Stimulated activated CD4-positive, alpha-beta T cell treated with anti-CD3 and anti-CD28 coated beads, Interleukin-1b, Interleukin-23, amount 100 ng/mL, for 48 hours (primary cell): ENCODE measurements at places on chromosomes 11 and 22.
A peak's percentile ranks its signal among the peaks of the same experiment; 100 is the strongest.

DNA sequence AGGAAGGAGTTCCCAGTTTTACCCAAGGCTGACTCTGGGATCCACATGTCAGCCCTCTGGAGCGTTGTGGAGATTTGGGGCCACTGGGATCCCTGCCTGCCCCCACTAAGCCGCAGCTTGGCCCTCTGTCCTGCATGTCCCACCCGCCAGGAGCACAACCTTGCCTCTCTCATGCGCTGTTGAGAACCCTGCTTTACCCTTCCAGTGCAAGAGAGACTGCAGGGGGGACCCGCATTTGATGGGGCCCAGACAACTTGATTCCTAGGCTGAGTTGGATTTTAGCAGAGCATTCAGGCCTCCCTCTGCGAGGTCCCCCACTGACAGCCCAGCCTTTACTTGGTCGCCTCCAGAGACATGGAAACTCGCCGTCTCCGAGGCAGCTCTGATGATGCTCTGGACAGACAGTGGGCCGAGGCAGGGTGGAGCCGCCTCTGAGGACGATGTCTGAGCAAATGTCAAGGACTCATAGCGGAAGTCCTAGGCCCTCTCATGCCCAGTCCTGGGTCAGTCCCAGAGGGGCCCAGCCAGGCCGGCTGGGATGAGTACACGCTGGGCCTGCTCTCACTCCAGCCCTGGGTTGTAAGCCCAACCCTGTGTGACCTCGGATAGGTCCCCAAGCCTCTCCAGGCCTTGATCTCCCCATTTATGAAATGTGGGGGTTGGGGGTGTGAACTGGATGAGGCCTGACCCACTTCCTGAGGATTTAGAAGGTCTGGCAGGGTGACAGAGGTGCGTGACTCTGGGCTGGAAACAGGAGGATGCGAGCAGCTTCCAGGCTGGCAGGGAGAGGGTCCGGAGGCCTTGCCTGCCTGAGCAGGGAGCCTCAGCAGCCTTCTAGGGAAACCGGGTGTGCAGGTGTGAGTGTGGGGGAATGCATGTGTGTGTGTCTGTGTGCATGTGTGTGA lies 630 bp downstream of the CD5 start:
- no peak for DNase-seq

DNA sequence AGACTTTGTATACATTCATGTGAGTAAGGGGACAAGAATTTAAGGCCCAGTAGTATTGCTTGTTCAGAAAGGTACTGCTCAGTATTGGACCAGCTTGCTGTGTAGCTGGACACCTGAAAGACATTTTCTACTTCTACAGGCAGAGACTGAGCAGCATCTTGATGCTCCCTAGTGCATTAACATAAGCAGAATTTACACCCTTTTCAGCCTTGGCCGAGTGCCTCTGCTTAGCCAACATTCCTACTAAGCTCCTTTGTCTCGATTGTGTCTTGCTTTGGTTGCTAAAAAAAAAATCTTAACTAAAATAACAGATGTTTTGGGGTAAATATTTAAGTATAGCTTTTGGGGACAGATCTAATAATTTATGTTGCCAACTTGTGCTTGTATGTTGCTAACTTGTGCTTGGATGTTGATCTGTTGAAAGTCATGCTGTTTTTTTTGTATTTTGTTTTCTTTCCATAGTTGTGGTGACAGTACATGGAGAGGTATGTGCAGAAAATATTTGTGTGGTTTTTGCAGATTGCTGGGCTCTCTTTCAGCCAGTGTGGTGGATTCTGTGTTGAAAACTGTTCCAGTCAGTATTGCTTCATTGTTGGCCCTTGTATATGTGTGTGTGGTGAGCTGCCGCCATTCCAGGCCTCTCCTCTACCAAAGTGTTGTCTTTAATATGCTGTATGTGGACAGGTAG lies 3.7 kb downstream of the PTS start:
- no peak for DNase-seq

DNA sequence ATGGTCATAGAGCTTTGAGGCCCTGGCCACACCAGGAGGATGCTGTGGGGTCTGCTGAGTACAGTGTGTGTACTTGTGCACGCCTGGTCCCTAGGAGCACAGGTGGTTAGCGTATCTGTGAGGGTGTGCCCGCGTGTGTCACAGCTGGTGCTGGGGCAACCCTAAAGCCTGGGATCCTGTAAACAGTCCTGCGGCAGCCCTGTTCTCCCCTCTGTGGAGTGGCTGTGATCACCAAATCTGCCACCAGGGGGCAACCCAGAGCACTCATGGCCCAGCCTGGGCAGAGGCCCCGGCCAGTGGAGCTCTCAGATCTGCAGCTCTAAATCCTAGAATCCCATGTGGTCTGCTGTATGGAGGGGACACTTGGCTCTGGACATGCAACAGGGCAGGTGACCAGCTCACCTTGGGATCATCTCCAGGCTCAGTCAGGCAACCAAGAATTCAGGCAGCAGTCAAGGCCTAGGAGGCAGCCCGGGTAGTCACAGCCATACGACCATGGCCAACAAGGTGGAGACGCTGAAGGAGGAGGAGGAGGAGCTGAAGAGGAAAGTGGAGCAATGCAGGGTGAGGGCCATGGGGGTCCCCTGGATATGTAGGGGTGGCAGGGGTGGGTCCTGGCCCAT lies 3.9 kb downstream of the SH3BP1 start:
- peak; percentile 84 for DNase-seq

DNA sequence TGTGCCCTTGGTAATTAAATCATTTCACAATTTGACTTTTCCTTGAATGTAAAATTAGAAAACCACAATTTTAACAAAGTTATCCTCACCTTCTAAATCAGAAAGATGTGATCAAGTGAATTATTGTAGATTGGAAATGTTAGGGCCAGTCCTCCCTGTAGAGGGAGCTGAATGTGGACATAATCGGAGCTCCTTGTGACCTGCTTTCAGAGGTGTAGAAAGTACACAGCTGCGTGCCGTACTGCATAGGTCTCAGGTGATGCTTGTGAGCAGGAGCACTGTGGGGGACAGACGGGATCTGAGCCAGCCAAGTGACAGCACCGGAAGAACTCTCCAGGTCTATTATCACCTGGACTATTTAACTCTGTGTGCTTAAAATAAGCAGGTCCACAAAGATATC lies 338.0 kb downstream of the AASDHPPT start:
- no peak for DNase-seq

DNA sequence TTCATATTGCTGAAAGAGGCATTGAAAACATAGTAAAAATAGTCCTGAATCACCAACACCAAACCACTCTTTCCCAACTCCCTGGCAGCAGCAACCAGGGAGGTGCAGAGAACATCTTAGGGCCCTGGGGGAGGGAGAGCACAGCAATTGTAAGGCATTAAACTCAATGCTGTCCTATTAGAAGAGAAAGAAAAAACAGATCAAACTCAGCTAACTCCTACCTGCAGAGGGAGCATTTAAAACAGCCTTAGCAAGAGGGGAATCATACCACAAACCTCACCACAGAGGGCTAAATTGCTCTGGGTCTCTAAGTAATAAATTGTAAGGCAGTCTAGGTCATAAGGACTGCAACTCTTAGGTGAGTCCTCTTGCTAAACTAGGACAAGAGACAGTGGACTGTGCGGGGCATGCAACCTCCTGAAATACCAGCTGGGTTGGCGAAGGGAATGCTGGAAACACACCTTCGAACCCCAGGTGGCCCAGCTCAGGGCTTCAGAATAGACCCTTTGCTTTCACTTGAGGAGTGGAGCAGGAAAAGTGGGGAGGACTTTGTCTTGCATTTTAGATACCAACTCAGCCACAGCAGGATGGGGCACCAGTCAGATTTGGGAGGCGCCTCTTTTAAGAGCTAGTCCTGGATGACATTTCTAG lies 697.1 kb upstream of the FAT3 start:
- no peak for DNase-seq

DNA sequence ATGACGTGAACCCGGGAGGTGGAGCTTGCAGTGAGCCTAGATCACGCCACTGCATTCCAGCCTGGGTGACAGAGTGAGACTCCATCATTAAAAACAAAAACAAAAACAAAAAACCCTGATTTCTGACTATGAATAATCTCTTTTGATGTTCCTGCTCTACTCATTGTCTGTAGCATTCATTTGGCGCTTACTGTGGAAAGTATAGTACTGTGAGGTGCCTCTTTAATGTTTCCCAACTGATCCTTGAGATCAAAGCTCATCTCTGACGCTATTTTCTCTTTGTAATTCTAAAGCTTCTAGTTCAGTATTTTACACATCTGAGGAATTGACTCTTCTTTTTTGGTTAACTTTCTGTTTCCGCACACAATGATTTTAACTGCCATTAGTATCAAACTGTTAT lies 60.0 kb downstream of the GRK3 start:
- no peak for DNase-seq

DNA sequence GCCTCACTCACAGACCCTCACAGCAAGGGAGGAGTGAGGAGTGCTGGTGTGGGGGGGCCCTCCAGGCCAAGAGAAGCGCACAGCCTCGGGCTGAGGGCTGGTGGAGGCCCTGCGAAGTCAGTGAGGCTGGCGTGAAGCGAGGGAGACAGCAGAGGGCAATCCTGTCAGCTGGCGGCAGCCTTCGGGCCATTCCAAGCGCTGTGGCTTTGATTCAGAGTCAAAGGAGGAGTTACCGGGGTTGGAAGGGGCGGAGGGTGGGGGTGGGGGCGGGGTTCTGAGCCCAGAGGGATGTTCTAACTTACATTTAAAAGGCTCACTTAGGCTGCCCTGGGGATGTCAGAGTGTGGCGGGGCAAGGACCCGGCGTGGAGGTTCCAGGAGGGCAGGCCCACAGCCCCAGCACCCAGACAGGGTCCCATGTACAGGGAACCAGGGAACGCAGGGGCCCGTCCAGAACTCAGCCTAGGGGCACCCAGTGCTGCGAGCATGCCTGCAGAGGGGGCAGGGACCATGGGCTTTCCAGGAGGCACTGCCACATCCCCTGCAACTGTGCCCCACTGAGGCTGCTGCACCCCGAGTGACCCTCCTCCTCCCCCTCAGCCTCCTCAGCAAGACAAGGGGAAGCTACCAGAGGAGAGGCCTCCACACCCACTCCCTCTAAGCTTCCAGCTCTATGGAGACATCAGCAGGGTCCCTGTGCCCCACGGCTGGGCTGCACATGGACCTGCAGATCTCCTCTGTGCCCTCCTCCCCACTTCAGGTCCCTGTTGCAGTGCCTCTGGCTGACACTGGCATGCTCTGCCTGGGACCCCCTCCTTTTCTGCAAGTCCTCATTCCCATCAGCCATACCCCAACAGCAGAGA lies 39.7 kb upstream of the TTLL12 start:
- DNase-seq: no peak

DNA sequence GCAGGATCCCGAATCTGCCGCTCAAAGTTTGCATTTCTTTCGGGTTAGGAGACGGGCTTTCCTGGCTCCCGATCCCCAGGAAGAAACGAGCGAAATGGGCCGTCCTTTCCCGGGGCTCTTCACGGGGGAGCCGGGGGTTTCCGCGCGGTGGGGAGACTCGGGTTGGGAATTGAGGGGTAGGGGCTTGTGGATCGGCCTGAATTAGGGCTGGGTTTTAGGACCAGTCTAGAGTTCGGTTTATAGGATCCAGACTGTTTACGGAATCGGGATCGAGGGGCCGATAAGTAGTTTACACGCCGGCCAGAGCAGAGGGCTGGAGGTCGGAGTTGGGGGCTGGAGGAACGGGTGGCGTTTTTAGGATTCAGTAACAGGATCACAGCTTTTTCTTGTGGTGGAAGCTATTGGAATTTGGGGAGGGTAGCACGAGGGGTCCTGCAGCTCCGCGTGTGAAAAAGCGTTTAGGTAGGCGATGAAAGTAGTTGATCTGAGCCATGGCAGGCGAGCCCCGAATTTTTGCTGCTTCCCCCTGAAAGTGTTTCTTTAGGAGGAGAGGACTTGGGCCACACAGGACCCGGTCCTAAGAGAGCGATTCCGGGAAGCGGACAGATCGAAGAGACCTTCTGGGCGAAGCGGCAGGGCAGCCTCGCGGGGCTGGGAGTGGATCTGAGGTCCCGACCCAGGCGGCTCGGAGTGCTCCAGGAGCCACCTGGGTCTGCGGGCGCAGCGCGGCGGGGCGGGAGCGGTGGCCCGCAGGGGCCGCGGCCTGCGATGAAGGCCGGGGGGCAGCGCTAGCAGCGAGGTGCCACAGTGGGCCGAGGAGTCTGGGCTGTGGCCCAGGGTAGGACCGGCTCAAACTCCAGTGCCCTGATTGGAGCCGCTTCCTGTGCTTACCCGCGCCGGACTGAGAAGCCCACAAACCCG lies 1.6 kb downstream of the PKNOX2 start:
- DNase-seq: no peak
